ENCODE measurements at places on chromosomes 4 and X. TPM values are rescaled to one million over a fixed set of nuclear protein-coding genes. Genes with fewer than 3 reads are reported as not detected.

Gene LYAR
- total RNA-seq, result 88.3 TPM

Gene NMU
- not detected for total RNA-seq

Gene SOD3
- not detected for total RNA-seq

Gene CLDN2
- not detected for total RNA-seq

Gene SMIM43
- total RNA-seq, result not detected

Gene PAGE4
- not detected for total RNA-seq

Gene DMRTC1
- not detected for total RNA-seq

DNA sequence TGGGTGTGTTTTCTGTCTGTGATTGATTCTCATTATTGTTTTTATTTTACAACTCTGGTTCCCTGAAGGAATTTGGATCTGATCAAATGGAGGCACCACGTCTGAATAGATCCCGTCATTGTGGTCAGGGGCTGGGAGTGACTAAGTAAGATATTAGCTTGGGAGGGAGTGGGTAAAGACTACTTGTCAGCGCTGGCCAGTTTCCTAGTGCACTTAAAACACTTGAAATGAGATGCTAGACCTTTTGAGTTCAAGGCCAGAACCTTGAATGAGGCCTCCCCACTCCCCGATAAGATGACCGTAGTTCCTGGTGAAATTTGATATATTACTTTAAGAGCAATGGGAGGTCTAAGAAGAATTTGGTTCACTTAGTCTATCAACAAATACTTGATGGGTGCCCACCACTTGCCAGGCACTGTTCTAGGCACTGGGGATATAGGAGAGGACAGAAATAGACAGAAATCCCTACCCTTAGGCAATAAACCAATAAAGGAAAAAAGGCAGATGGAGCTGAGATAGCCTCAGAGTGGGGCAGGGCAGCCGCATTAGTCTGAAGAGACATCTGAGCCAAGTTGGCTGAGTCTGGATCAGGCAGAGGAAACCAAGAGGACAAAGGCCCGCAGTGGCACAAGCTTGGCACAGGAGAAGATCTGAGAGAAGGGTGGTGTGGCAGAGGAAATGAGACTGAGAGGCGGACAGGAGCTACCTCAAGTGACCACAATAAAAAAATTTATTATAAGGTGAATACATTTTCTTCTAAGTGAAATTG, 11.8 kb downstream of the FAM184B start:
- no peak for DNase-seq

- DNase-seq, result peak; percentile 22
Observed at GRCh38 chr4:158906073-158906472, 137.2 kb downstream of the FNIP2 start.

- peak; percentile 87 for DNase-seq
Observed at GRCh38 chr4:2041239-2042130, 17.6 kb upstream of the NAT8L start.

- no peak for DNase-seq
Observed at GRCh38 chrX:21469071-21469470, 94.9 kb downstream of the CNKSR2 start.

DNA sequence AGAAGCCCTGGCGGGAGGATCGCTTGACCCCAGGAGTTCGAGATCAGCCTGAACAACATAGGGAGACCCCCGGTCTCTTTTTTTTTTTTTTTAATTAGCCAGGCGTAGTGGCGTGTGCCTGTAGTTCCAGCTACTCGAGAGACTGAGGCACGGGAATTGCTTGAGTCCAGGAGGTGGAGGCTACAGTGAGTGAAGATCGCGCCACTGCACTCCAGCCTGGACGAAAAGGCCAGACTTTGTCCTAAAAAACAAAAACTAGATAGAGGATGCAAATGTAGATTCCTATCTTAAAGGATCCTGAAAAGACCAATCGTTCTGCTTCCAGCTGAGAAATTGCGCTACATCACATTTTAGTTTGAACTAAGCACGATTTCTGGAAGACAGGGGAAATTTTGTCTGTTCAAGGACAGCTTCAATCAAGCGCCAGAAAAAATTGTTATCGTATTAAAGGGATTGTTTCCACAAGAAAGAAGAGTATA, 627 bp upstream of the HSD17B11 start:
- no peak for DNase-seq

GRCh38 chr4:68693325-68694075, 23.0 kb upstream of the UGT2B15 start:
- no peak for DNase-seq

GRCh38 chr4:105765690-105766407, 57.3 kb downstream of the GSTCD start:
- no peak for DNase-seq

GRCh38 chrX:518319-518718, 112.3 kb upstream of the SHOX start:
- DNase-seq, result no peak

DNA sequence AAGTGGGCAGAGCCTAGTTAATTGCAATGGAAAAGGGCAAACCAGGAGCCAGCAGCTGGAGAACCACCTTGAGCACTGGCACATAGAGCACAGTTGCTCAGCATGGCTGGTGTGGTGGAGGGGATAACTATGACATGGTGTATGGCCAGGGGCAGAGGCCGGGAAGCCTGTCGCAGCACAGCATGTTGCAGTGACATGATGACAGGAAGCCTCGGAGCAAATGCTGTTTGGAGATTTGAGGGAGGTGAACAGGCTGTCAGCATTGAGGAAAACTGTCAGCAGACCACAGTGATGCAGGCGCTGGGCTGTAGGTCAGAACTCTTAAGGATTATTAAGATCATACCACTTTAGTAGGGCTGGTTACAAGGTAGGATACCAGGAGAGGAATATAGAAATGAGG, 228.7 kb downstream of the CBR4 start:
- DNase-seq, result no peak

DNA sequence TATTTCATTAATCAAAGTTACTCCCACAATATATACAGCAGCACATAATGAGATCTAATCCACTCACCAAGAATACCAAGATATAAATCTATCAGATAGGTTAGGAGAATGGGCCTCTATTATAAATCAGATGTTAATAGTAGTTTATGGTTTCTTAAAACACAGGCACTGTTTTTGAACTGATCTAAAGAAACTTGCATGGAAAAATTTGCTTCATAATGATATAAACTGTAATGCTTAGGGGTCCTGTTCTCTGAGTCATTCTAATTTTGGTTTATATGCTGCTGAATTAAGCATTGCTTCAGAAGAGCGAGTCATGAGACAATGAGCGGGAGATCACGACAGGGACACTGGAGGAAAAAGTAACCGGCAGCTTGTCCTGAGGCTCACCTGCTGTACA, 113.3 kb upstream of the OTUD4 start:
- DNase-seq, result no peak

GRCh38 chr4:109721033-109721432, 8.8 kb downstream of the PLA2G12A start:
- DNase-seq, result no peak

GRCh38 chr4:6405397-6405706, 67.1 kb downstream of the PPP2R2C start:
- no peak for DNase-seq

DNA sequence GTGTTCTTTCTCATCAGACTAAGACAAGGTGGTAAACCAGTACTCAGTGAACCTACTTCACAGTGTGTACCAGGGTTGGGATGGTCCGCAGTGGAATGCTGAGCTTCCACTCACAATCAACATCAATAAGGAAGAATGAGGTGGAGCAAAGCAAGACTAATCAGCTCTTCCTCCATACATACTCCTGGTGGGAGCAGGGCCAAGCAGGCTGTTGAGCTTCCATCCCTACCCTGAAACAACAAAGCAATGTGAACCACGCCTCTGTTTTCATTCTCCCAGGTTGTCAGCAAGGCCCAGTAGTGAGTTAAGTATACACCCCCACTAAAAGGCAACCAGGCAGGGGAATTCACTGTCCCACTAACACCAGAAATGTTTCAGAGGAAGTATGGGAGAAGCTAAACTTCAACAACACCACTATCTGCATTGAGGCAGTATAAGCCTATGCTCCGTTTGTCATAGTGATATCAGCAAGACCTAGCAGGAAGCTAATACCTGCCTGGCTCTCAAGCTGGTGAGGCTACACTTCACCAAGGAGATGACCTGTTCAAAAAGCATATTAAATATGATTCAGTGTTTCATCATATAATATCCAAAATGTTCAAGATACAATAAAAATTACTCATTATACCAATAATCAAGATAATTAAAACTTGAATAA, 109.5 kb downstream of the DDX60 start:
- DNase-seq, result no peak

DNA sequence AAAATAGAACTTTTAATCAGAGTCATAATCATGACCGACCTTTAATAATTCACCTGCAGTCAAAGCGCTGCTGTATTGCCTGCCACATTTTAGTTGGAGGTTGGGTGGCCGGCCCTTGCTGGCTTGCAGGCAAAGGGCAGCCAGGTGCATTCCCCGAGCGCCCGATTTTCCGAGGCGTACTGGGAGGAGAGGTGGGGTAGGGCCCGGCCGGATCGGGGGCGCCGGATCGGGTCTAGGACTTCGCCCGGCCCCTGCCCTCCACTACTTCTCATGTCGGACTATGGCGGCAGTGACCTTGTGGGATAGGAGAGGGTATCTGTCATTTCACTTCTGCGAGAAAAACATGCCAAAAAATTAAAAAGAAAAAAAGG, 2.5 kb upstream of the RS1 start:
- peak; percentile 0 for DNase-seq
